ENCODE measurements at places on chromosomes 12 and 14.

GRCh38 chr14:99312106-99312505 lies 40.1 kb upstream of the BCL11B start:
- no peak for DNase-seq

DNA sequence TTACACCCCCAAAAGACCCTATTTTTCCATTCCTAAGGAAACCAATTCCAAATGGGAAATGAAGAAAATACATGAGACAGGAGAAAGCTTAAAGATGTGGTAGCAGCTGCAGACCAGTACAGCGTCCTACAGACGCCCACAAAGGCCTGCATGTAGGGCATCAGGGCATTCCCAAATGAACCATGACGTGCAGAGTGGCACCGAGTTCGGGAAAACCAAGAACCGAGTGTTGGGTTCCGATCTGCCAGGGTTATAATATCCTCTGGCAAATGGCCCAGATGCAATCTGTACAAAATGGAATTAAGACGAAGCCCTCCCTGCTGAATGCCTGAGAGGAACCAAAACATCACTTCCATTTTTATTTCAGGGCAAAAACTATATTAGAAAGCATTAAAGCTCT lies 34.4 kb upstream of the SELPLG start:
- DNase-seq = no peak

DNA sequence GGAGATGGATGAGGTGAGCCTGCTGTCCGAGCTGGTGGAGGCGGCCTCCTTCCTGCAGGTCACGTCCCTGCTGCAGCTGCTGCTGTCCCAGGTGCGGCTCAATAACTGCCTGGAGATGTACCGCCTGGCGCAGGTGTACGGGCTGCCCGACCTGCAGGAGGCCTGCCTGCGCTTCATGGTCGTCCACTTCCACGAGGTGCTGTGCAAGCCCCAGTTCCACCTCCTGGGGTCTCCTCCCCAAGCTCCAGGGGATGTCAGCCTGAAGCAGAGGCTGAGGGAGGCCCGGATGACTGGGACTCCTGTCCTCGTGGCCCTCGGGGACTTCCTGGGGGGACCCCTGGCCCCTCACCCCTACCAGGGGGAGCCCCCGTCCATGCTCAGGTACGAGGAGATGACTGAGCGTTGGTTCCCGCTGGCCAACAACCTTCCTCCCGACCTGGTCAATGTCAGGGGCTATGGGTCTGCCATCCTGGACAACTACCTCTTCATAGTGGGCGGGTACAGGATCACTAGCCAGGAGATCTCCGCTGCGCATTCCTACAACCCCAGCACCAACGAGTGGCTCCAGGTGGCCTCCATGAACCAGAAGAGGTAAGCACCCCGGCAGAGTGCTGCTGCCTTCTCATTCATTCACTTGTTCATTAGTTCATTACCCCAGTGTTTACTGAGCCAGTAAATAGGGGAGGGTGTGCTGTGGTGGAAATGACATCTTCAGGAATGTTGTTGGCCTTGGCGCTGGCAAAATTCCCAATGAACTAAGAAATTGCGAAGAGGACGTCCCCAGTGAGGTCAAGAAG lies 774 bp upstream of the MANSC4 start:
- peak; percentile 21 for DNase-seq

GRCh38 chr12:95784286-95784685 lies 6.3 kb downstream of the NTN4 start:
- DNase-seq = no peak

GRCh38 chr14:74695406-74695805 lies 17.5 kb downstream of the AREL1 start:
- DNase-seq = no peak

- DNase-seq = peak; percentile 13
These were observed 36.9 kb upstream of the SINHCAF start for GRCh38 chr12:31362759-31363415.

DNA sequence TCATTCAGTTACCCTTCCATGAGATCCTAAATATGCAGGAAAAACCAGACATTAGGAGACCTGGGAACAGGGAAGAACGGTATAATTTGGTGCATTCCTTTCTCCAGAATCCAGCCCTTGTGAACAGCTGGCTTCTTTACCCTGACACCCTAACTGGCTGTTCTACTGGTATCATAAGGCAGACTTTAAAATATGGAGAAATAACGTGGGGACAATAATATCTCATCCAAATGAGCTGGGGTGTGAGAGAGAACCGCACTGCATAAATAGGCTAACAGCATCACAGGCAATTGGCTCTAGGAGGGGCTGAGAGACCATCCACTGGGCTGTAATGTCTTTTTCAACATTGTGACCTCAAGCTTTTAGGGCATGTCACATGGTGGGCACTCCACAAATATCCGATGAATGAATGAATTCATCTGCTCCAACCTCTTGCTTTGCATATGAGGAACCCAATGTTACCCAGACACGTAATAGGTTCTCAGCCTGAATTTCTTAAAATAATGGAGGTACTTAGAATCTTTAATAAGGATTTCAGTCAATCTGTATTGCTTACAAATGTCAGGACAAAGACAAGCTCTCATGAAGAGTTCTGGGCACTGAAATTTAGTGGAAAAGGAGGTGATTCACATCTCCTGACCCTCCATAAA lies 157.9 kb downstream of the SAMD4A start:
- DNase-seq = no peak

GRCh38 chr14:39419272-39419671 lies 13.0 kb downstream of the FBXO33 start:
- no peak for DNase-seq

Measured in CD4-positive, alpha-beta T cell treated with Interleukin-21 for 1 hour (primary cell).